AG09319 (cell line): ENCODE measurements at places on chromosomes 2 and 18.

GRCh38 chr2:217160978-217161973 is 301.4 kb upstream of the TNP1 start:
- no peak for DNase-seq

- DNase-seq, result no peak
Observed at GRCh38 chr2:223854741-223855140, 17.4 kb upstream of the AP1S3 start.

GRCh38 chr2:36168115-36168514 is 187.5 kb upstream of the CRIM1 start:
- DNase-seq, result no peak

DNA sequence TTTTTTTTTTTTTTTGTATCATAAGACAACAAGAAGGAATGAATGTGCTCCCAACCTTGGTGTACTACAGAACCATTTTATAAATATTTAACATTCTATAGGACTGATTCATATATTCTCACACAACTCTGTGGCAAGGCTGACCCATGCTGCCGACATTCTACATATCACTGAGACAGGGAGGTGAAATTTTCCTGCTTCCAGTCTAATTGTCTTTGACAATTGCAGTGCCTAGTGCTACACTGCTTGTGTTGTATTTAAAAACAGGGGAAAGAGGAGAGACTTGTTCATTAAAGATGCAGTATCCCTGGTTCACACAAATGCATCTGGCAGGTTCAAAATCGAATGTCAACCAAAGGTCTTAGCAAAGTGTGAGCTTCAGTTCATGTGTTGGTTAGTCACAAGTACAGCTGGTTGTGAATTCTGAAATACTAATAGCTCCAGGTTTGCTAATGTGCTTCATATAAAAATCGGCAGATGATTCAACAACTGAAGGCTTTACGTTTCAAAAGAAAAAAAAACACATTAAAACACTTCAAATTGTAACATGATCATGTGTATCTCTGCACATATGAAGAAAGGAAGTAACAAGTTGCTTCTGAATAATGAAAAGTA is 130.8 kb downstream of the FIGN start:
- no peak for DNase-seq

- no peak for DNase-seq
Observed at GRCh38 chr18:79848579-79849327, 51.0 kb downstream of the KCNG2 start.

- DNase-seq, result no peak
Observed at GRCh38 chr2:226483143-226483542, 316.5 kb downstream of the IRS1 start.

- DNase-seq, result peak; percentile 24
Observed at GRCh38 chr2:108637304-108637669, 82.0 kb upstream of the RANBP2 start.

DNA sequence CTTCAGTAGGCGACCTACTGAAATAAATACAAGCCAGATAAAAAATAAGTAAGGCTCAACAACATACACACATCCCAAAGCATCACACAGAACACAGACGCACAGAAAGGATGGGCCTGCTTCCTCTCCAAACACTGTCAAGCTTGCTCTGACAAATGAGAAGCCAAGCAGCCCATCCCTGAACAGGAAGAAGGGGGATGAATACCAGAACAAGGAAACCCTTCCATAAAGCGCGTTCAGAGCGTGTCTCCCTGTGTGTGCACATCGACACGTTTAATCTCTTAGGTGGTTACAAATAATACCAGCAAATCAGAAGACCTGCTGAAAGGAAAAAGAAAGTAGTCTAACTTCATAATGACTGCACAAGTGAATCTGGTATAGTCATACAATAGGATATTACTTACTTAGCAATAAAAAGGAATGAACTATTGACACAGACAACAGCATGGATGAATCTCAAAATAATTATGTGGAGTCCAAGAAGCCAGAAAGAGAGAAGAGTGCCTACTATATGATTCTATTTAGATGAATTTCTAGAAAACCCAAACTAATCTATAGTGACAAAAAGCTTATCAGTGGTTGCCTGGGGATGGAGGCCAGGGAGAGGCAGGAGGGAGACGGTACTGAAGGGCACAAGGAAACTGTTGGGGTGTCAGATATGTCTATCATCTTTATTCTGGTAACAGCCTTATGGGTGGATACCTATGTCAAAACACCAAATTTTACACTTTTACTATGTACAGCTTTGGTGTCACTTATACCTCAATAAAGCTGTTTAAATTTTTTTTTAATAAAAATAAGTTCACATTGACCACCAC is 26.8 kb downstream of the MBOAT2 start:
- no peak for DNase-seq

- no peak for DNase-seq
Observed at GRCh38 chr18:43312891-43313290, 35.6 kb upstream of the SYT4 start.

DNA sequence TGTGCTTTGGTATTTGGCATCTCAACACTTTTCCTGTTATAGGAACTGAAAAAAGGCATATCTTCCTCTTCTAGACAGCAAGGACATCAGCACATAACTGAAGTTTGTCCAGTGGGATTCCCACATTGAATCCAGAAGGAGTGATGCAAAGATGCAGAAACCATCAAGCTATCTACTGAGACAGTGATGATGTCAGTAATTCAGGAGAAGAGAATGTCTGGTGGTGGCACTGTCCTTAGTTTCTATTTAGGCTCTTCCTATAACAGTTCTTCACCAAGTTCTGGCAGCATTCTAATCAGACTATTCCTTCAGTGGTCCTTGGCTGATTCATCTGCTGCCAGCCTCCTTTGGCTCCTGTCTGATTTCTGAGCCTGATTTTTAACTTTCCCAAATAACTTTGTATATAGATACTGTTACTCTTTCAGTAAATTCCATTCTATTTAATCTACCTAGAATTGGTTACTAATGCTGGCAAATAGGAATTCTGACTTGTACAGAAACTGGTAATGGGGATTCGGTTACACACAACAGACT is 56.6 kb upstream of the AGPS start:
- no peak for DNase-seq

DNA sequence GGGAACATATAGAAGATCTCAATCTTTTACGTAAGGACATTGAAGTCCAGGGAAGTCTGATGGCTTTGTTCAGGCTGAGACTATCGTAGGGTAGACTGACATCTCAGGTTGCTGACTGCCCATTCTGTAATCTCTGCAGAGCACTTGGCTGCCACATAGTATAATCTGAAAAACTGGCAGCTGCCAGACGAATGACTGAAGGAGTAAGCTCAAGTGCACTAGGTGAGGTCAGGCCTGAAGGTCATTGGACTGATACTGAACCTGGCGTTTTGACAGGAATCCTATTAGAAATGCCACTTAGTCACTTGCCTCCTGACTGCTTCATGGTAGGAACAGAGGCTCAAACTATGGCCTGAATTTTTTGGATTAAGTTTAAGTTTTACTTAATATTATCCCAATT is 23.5 kb downstream of the GPD2 start:
- DNase-seq, result no peak

GRCh38 chr2:228479014-228479413 is 297.5 kb upstream of the SPHKAP start:
- DNase-seq, result no peak

GRCh38 chr2:105804266-105804665 is 59.6 kb downstream of the NCK2 start:
- DNase-seq, result no peak

DNA sequence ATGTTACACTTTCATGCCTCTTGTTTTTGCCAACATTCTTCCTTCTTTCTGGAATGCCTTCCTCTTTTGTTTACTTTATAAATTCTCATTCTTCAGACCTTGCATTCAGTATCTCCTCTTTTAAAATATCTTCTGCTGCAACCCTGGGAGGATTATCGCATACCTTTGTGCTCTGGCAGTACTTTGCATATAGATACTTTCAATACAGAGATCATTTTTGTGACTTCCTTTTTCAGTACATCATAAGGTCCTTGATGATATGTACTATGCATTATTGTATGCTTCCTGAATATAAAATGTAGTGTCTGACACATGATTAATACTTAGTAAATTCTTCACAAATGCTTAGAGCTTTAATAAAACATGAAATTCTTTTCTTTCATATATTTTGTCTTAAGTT is 538.7 kb downstream of the TRIB2 start:
- DNase-seq, result no peak

- DNase-seq, result no peak
Observed at GRCh38 chr2:176158855-176159662, 2.0 kb downstream of the HOXD3 start.

DNA sequence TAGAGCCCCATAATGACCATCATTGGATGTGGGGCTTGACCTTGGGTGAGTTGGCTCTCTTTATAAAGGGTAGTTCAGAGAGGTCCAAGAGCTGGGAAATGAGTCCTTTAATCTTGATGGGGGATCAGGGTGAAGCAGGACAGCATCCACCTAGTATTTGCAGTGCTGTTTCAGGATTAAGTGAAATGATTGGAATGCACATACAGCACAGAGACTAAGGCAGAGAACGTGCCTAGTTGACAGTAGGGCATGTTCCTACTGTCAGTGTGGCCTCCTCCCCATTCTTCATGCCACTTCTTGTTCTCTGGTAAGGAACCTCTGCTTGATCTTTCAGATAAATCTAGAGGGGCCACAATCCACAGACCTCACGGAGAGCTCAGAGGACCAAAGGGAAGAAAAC is 78.9 kb downstream of the TRIM43 start:
- DNase-seq, result no peak

DNA sequence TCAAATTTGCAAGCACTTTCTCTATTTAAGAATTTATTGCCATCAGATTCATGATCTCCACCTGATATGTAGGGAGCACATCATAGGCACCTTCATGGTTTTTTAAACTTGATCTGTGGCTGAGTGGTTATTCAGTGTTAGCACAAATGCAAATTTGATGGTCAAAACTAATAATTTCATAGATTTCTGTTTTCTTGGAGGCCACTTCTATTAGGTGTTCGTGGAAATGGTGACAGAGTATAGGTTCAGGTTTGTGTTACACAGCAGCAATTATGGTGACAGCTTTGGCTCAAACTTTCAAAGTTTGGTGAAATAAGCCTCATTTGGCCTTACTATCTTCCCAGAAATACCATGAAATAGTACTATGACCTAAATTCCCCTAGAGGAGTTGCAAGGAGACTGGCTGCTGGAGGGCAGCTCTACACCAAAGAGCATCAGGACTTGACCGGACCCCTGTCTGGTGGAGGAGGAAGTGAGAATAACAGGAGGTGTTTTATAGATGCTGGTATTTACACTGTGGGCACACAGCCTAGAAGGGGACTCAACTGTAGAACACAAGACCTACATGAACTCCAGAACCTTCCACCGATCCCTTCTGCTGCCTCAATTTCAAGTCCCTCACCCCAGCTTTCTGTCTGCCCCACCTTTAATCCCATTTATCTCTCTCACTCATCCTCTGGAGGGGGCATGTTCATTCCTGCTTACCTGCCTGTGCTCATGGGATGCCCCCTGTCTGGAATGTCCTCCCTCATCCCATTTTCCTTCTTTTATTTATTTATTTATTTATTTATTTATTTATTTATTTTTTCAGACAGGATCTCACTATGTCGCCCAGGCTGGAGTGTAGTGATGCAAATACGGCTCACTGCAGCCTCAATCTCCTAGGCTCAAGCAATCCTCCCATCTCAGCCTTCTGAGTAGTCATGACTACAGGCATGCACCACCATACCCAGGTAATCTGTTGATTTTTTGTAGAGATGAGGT is 132.9 kb upstream of the SIX2 start:
- DNase-seq, result no peak

DNA sequence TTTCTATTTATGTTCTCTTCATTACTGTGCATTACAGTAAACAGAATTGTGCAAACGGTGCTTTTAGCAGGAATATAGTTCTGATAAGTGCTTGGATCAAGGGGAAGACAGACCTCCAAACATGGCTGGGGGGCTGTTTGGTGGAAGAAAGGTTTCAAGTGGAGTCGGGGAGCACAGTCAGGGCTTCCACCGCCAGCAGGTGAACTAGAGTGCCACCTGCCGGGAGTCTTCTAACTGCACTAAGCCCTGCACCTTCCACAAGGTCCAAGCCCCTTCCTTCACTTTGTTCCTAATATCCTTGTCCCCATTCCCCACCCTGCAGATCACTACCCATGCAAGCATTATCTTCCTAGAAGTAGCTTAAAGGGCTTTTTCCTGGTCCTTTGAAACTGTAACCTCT is 11.1 kb downstream of the ONECUT2 start:
- no peak for DNase-seq

DNA sequence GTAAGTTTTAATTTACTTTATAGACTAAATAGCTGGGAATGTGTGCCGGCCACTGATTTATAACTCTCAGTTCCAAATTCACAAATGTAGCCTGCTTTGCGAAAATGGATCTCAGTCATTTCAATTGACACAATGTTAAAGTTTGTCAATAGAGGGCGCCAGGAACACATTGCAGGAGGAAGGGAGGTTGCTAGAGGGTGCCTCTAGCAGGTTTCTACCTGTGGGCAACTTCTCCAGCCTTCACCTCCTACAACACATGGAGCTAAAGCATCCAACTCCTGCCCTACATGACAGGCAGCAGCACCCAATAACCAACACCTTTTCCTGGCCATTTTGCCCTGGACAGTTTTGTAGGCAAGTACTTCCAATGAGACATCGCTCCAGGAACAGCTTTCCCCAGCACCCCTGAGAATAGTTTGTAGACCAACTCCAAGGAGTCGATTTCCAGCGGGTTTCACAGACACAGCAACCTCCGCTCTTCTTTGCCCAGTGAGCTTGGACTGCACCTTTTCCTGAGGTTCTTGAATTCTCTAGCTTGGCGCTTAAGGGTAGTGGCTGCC is 784.8 kb upstream of the CDH2 start:
- DNase-seq, result no peak

GRCh38 chr2:128834207-128834879 is 515.7 kb upstream of the HS6ST1 start:
- DNase-seq, result no peak

GRCh38 chr2:192499476-192499875 is 304.7 kb upstream of the TMEFF2 start:
- no peak for DNase-seq

- DNase-seq, result peak; percentile 42
Observed at GRCh38 chr18:23291456-23292205, 156.3 kb downstream of the CABLES1 start.

GRCh38 chr2:206443735-206444527 is 599 bp downstream of the ADAM23 start:
- no peak for DNase-seq

- no peak for DNase-seq
Observed at GRCh38 chr2:18924886-18925285, 335.5 kb upstream of the NT5C1B start.

- peak; percentile 57 for DNase-seq
Observed at GRCh38 chr18:22639026-22639463, 221.3 kb upstream of the CTAGE1 start.

GRCh38 chr2:205706769-205707381 is 24.6 kb downstream of the NRP2 start:
- DNase-seq, result no peak
